ENCODE measurements at places on chromosomes 12 and 14.

DNA sequence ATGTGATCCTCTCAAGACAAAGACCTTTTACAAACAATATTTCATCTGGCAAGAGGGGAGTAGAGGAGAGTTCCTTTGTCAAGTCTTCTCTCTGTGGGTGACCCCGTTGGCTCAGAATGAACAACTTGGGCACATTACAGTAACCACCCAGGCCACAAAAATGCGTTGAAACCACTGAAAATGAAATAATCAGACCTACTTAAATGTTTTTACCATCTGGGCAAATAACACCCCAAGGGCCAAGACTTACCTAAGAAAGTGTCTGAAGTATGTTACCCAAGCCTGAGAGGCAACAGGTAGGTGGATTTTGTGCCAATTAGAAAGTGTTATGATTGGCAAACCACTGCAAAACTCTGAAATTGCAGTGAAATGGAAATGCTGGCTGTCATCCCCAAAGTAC is 1.3 kb downstream of the TC2N start:
- DNase-seq = no peak

GRCh38 chr14:102140750-102141145 is 1.1 kb downstream of the WDR20 start:
- DNase-seq = no peak

DNA sequence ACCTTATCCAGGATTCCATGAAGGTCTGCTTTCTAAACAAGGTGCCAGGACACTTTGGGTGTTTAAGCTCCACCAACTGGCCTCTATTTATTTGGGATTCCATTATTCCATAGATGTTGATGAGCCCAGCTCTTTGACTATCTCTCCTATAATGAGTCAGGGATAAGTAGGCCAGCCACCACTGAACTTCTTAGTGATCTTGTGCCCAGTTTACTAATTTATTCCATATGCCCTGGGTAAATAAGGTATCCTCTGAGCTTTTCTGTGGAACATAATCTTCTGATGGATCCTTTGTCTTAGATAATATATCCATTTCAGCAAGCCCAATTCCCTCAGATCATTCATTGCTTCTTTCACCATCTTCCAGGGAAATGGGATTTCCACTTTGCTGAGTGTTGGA is 535.0 kb downstream of the FOXG1 start:
- no peak for DNase-seq

- no peak for DNase-seq
These were observed 1.7 kb downstream of the RASSF8 start for GRCh38 chr12:25960143-25960542.

GRCh38 chr14:103552011-103552845 is 10.2 kb downstream of the BAG5 start:
- DNase-seq = no peak

Data from stimulated activated CD4-positive, alpha-beta T cell treated with anti-CD3 and anti-CD28 coated beads, Interleukin-4, amount 100 ng/mL, for 4 hours (primary cell).